T-helper 2 cell treated with Interferon-gamma antibody and Interleukin-4, amounts not matched to agents 5 μg/mL and 100 μg/mL, for 36 hours (primary cell): ENCODE measurements at places on chromosomes 7 and 10.

DNA sequence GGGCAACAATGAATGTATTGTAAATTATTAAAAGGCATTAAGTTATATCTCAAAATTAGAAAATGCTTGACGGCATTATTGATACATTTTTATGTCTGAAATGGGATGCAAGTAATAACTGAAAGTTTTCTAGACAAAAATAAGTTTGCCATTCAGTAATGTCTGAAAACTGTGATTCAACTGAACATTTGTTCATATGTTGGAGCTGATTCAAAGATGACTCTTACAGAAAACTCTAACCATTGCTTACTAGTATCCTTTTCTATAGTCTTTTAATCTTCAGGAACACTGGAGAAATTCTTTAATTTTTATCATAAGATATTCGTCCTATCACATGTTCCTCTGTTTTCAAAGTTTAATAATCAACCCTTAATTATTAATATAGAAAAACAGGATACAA lies 71.1 kb upstream of the TFEC start:
- H3K27me3 ChIP-seq: peaks cover 2% of the 10 kb centered on the region
- no peak overlapping the region for H3K27ac ChIP-seq
- H3K4me3 ChIP-seq: no peak overlapping the region
- H3K36me3 ChIP-seq: no peaks in the 10 kb centered on the region

- no peak for DNase-seq
- H3K27ac ChIP-seq: no peak overlapping the region
- no peaks in the 10 kb centered on the region for H3K36me3 ChIP-seq
- H3K4me3 ChIP-seq: no peak overlapping the region
These were observed 143.2 kb upstream of the PCBD1 start for GRCh38 chr10:71031603-71032002.

DNA sequence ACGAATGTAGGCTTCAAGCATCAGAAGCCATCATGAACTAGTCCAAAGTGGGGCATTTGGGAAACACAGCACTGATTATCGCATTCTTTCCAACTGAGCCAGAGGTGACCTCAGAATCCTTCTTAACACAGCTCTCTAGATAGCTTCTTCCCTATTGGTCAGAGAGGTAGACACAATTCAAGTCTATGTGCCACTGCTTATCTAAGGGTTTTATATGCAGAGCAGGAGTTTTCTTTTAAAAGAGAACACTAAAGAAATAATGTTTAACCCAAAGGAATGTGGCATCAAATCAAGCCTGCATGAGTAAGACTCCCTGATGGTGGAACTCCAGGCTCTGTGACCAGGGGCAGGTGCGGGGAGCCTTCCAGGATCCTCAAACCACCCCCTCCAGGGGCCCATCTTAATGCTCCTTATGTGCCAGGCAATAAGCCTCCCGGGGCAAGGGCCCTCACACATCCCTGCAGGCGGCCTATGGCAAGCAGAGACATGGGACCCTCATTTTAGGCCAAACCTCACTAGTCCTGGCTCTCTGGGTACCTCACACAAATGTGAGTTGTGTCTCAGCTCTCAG lies 13.8 kb downstream of the HSPA12A start:
- no peak overlapping the region for H3K27ac ChIP-seq
- peaks cover 14% of the 10 kb centered on the region for H3K4me1 ChIP-seq
- H3K4me3 ChIP-seq: no peak overlapping the region
- no peak for DNase-seq

DNA sequence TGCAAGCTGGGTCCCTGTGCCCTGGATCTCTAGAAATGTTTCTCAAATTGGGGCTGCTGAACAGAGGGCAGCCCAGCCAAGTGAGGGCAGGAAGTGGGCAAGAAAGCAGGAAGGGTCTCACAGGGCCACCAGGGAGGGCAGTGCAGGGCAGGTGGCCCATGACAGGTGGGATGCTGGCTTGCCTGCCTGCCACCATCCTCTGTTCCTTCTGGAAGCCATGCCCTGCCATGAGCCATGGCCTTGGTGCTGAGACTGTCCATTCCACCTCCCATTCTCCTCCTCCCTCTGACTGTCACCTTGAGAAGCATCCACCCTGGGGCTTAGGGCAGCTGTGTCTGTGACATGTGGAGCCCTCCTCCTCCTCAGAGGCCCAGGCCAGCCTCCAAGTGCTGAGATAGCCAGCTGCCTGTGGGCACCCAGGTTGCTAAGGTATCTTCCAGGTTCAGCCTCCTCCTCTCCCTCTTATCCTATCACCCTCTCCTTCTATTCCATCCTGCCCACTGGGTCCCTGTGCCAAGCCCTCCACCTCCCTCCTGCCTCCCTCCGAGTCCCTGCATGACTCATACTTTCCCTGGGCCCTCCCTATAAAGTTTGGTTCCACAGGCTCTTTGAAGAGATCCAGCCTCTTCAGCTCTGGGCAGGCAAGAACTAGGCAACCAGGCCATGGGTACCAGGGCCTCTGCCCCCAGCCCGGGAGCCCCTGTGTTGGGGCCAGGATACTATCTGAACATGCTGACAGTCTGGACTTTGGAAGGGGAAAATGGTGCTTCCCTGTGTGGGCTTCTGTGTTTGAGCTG lies 1.3 kb downstream of the VSIR start:
- DNase-seq: peak; percentile 42
- peak overlapping the region; percentile 94 for H3K4me3 ChIP-seq
- H3K27ac ChIP-seq: peak overlapping the region; percentile 91

DNA sequence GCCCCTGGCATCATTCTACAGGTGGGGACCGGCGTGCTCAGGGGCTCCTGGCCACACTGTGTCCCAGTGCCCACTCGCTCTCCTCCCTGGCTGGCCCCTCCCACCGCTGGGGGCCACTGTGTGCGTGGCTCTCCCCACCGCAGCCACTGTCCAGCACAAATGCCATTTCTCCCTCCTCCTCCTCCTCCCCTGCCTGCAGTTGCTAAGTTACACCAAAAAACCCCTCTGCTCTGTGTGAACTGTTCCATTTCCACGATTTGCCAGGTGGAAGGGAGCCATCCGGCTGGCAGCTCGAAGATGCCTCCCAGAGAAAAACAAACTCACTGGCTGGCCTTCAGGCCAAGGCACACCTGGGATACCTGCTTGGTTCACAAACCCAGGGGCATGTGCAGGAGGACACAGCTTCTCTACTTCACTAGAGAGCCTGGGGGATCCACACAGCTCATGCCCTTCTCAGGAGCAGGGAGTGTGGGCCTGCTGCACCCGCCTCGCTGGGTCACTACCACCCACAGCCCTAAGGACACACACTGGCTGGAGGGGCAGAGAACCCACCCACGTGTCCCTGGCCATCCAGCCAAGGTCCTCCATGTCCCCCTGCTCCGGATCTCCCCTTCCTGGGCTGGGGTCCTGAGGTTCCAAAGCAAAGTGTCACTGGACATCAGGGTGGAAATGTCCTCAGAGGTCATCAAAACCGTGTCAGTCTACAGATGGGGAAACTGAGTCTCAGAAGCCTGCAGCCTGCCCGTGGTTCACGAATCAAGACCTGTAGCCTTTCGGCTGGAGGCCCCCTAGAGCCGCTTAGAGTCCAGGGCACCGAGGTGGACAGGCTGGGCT lies 1.7 kb downstream of the RASGEF1A start:
- H3K27me3 ChIP-seq: peaks cover 54% of the 10 kb centered on the region
- H3K4me3 ChIP-seq: peak overlapping the region; percentile 73
- no peak for DNase-seq
- no peaks in the 10 kb centered on the region for H3K4me1 ChIP-seq
- no peak overlapping the region for H3K27ac ChIP-seq

DNA sequence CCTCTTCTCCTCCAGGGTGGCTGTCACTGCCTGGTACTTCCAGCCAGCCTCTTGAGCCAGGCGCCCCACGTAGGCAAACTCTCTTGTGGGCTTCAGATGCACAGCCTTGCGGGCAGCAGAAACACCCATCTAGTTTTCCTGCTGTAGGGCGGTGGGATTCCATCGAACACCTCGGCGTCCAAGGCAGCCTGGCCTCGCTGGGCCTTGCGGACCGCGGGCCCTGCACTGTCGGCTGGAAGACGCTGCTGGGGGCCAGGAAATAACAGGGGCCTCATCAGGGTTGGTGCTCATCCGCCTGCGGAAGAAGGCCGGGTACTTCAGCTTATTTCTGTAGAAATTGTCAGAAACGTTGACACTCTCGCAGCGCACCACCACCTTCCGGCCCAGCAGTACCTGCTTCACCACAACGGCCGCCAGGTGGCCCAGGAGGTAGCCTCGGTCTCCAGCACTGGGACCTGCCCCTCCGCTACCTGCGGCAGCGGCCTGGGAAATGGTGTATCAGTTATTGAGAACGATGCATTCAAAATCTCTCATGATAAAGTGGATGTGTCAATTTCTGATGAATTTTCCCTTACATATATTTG lies 61.1 kb downstream of the WDFY4 start:
- DNase-seq: no peak
- no peaks in the 10 kb centered on the region for H3K27me3 ChIP-seq
- no peak overlapping the region for H3K4me3 ChIP-seq
- no peak overlapping the region for H3K27ac ChIP-seq
- no peaks in the 10 kb centered on the region for H3K4me1 ChIP-seq

DNA sequence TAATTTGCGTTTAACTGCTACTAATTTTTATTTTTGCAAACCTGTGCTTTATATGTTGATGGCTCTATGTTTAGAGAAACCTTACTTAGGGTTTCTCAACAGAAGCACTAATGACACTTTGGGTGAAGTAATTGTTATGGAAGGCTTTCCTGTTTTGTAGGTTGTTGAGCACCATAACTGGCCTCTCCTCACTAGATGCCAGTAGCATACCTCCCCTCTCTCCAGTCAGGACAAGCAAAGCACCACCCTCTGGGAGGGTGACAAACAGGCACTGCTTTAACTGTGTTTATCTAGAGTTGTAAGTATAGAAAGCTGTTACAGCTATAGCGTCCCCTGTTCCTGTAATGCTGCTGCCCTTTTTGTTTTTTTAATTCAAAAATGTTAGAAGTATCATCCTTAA lies 60.9 kb downstream of the WAC start:
- no peak for DNase-seq
- H3K27me3 ChIP-seq: no peaks in the 10 kb centered on the region
- no peak overlapping the region for H3K4me3 ChIP-seq
- H3K27ac ChIP-seq: no peak overlapping the region
- H3K36me3 ChIP-seq: peaks cover 72% of the 10 kb centered on the region

- H3K4me3 ChIP-seq: no peak overlapping the region
- H3K4me1 ChIP-seq: no peaks in the 10 kb centered on the region
- no peaks in the 10 kb centered on the region for H3K27me3 ChIP-seq
- no peak for DNase-seq
- no peak overlapping the region for H3K27ac ChIP-seq
These were observed 183.2 kb upstream of the NEBL start for GRCh38 chr10:21080261-21080660.

GRCh38 chr7:36035186-36035585 lies 117.9 kb upstream of the EEPD1 start:
- H3K4me1 ChIP-seq: peaks cover 3% of the 10 kb centered on the region
- no peak overlapping the region for H3K27ac ChIP-seq
- no peak for DNase-seq
- H3K4me3 ChIP-seq: no peak overlapping the region
- H3K27me3 ChIP-seq: peaks cover 19% of the 10 kb centered on the region
- H3K36me3 ChIP-seq: no peaks in the 10 kb centered on the region

GRCh38 chr7:73749931-73750776 lies 11.6 kb upstream of the ABHD11 start:
- DNase-seq: no peak
- peaks cover 5% of the 10 kb centered on the region for H3K27me3 ChIP-seq
- H3K4me3 ChIP-seq: no peak overlapping the region
- no peaks in the 10 kb centered on the region for H3K4me1 ChIP-seq
- no peak overlapping the region for H3K27ac ChIP-seq
- H3K36me3 ChIP-seq: no peaks in the 10 kb centered on the region

GRCh38 chr10:52064084-52064845 lies 249.8 kb upstream of the DKK1 start:
- H3K4me1 ChIP-seq: no peaks in the 10 kb centered on the region
- H3K27me3 ChIP-seq: no peaks in the 10 kb centered on the region
- H3K27ac ChIP-seq: no peak overlapping the region
- no peaks in the 10 kb centered on the region for H3K36me3 ChIP-seq

DNA sequence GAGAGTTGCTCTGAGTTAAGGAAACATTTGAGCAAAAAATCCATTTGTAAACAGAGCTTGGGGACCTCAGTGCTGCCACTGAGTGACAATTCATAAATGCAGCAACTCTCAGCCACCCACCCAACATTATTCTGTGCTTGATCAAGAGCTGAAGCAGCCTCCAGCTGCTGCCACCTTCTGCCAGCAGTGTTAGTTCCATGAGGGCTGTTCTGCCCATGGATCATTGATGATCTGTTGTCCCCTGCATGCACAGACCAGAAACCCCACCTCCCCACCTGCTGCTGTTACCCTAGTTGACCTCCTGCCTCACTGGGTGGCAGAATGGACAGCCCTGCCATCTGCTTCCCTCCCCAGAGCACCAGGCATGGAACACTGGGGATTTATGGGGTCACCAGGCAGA lies 305.4 kb downstream of the KCNMA1 start:
- DNase-seq: no peak
- no peak overlapping the region for H3K27ac ChIP-seq
- no peaks in the 10 kb centered on the region for H3K27me3 ChIP-seq
- H3K4me3 ChIP-seq: no peak overlapping the region

GRCh38 chr7:50724526-50725520 lies 57.9 kb downstream of the GRB10 start:
- H3K36me3 ChIP-seq: no peaks in the 10 kb centered on the region
- H3K27me3 ChIP-seq: peaks cover 4% of the 10 kb centered on the region
- DNase-seq: no peak
- no peak overlapping the region for H3K27ac ChIP-seq

- peak overlapping the region; percentile 72 for H3K4me3 ChIP-seq
- peaks cover 26% of the 10 kb centered on the region for H3K36me3 ChIP-seq
- no peaks in the 10 kb centered on the region for H3K27me3 ChIP-seq
These were observed 10.3 kb downstream of the ITPRIP start for GRCh38 chr10:104327745-104328645.

GRCh38 chr7:10571759-10572158 lies 401.9 kb upstream of the PHF14 start:
- H3K36me3 ChIP-seq: no peaks in the 10 kb centered on the region
- H3K27ac ChIP-seq: no peak overlapping the region
- no peak overlapping the region for H3K4me3 ChIP-seq
- H3K4me1 ChIP-seq: no peaks in the 10 kb centered on the region

- no peaks in the 10 kb centered on the region for H3K36me3 ChIP-seq
- H3K4me1 ChIP-seq: peaks cover 8% of the 10 kb centered on the region
- H3K4me3 ChIP-seq: no peak overlapping the region
- no peak for DNase-seq
- peaks cover 27% of the 10 kb centered on the region for H3K27me3 ChIP-seq
These were observed 897 bp upstream of the RAMP3 start for GRCh38 chr7:45156516-45157272.
